ENCODE measurements at places on chromosomes 16 and 17.

DNA sequence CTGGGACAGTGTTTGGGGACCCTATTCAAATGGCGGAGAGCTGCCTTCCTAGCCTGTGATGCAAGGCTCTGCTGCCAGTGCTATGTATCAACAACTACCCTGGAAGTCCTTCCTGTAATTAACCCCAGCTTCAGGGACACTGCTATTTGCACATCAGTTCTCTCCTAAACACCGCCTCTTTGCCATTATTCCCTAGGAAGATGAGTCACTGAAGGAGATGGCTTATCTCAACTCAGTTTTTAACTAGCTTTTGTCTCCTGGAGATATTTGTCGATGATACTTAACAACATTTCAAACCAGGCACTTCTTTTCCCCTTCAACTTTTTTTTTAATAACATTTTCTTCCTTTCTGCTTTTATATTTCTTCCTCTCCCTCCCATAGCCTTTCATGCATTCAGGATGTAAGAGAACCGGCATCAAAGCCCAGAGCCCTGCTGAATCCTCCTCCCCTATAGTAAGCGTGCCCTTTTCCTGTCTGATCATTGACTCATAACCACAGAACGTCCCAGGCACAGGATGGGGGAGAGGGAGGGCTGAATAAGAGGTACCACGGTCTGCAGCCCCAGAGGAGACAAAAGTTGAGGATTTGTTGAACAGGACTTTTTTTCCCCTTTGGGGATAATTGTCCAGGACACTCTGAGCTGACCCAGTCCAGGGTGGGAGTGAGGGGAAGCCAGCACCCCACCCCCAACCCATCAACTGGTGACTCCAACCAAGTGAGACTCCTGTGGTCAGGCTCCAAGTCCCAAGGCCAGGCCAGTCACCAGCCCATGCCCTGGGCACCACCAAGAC, 387.8 kb upstream of the SALL1 start:
- no peak for DNase-seq

GRCh38 chr17:1638624-1639300, 6.8 kb downstream of the SCARF1 start:
- no peak for DNase-seq

DNA sequence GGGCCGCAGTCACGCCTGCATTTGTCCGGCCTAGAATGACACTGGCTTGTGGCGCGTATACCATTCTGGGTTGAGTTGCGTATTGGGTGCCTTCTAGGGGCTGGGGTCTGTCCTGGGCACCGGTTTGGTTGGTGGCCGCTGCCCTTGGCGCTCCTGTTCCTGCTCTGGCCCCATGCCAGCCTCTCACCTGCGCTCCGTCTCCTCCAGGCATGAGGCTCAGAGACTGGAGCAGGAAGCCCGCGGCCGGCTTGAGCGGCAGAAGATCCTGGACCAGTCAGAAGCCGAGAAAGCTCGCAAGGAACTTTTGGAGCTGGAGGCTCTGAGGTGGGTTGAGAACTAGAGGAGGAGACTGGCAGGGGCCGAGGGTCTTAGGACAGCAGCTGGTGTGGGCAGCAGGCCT, 17.4 kb downstream of the CDIPT start:
- DNase-seq = no peak

- DNase-seq = no peak
Observed at GRCh38 chr17:16492613-16493530, 879 bp upstream of the LRRC75A start.

GRCh38 chr17:13054666-13055065, 36.8 kb upstream of the ELAC2 start:
- no peak for DNase-seq

All from stimulated activated CD8-positive, alpha-beta memory T cell treated with anti-CD3 and anti-CD28 coated beads, Interleukin-15, amount 100 ng/mL, for 24 hours (primary cell).